Esophagus muscularis mucosa (tissue), 4 donors: ENCODE measurements at places on chromosomes 7 and 10. TPM values are rescaled to one million over a fixed set of nuclear protein-coding genes. Genes with fewer than 3 reads are reported as not detected.

PIP4K2A gene
- total RNA-seq: 32.7 TPM

ITPRID1 gene
- not detected for total RNA-seq

ADCYAP1R1 gene
- 31.1 TPM for total RNA-seq

ZNF365 gene
- total RNA-seq: 0.50 TPM

MCM10 gene
- total RNA-seq: not detected

PITRM1 gene
- 103 TPM for total RNA-seq

SAMD8 gene
- total RNA-seq: 27.8 TPM

TRPV6 gene
- total RNA-seq: not detected

OR2A42 gene
- 0.11 TPM for total RNA-seq

RNF133 gene
- total RNA-seq: 4.6 TPM

SPDYE3 gene
- not detected for total RNA-seq

PGAM2 gene
- total RNA-seq: 0.52 TPM

C10orf62 gene
- total RNA-seq: not detected

NPC1L1 gene
- not detected for total RNA-seq

CPN1 gene
- not detected for total RNA-seq

SBDS gene
- total RNA-seq: 240 TPM

TMEM229A gene
- not detected for total RNA-seq

THNSL1 gene
- total RNA-seq: 0.65 TPM

MACROH2A2 gene
- 6.2 TPM for total RNA-seq

ZNF804B gene
- total RNA-seq: not detected
